NCI-H2171 (cell line): ENCODE measurements at places on chromosomes 6 and 20.

- no peak for DNase-seq
Measured at GRCh38 chr20:5033566-5033965, 32.3 kb upstream of the SLC23A2 start.

DNA sequence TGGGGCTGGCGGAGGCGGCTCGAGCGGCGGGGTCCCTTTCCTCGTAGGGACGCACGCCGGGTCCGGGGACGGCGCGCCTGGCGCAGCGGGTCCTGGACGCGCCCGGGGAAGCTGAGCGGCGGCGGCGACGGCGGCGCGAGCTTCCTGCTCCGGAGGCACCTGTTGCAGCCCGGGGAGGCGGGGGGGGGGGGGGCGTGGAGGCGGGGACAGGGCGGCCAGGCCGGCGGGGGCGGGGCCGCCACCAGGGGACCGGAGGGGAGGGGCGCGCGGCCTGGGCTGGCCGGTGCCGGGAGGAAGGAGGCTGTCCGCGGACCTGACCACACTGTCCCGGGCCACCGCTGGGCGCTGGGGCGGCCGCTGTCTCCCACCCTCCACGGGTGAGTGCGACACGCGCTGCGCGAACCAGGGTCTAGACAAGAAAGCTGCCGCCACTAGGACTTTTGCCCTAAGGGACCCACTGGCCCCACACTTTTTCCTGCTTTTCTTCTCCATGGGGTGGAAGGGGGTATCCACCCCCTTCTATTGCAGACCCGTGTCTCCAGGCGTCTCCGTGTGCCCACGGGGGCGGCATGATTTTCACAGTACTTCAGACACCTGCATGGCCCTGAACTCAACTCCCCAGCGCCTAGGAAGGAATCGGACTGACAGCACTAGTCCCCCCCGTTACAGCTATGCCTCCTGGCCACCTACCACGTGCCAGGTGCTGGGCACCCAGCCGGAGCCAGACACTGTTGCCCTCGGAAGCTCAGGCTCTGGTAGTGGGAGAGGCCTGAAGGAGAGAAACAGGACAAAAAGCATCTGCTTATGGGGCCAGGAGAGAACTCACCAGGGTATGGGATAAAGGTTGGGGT, at the start of gene NFATC2:
Gene NFATC2 (minus strand): TSS at position 149 of the 851 bp plus-strand sequence. CDS start 220 bp downstream, outside the sequence.
- peak; percentile 26 for DNase-seq

- no peak for DNase-seq
Measured at GRCh38 chr6:81818901-81819361, 66.5 kb upstream of the TENT5A start.

GRCh38 chr6:151698931-151699700, 108.4 kb upstream of the ESR1 start:
- DNase-seq, result no peak

DNA sequence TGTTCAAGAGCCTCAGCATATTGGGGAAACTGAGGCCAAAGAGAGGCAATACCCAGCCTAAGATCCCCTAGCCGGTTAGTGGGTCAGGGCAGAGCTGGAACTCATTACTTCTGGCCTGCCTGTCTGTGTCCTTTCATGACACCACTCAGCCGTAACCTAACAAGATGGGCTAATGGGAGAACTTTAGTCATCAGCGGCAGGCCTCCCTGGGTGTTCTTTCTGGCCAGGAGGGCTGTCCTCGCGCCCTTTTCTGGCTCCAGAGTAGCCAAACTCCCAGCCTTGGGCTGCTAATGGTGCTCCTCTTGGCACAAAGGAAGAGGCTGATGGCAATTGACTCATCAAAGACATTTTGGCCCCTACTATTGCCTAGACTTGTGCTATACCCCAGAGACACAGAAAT, 76.6 kb downstream of the NCR2 start:
- DNase-seq, result no peak

- DNase-seq, result no peak
Measured at GRCh38 chr20:9977629-9978028, 57.2 kb upstream of the ANKEF1 start.

- DNase-seq, result no peak
Measured at GRCh38 chr20:59300333-59301081, at the start of gene EDN3. Gene EDN3, plus strand, starts transcription at chr20:59300611. Its CDS starts 202 bp downstream, at chr20:59300813.

DNA sequence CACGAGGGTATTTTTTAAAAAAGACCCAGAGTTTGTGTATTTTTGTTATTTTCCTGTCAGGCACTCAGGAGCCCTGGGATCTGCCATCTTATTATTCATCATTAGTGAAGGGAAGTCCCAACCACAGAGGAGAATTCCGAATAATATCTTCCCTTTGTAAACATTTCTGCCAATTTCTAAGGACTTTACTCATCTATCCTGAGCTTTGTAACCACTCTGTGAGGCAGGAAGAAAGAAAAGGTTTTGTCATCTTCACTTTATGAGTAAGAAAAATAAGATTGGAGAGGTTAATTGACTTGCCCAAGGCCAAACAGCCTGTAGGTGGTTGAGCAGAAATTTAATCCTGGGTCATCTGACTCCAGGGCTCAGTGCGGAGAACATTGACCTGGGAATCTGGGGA, 23.0 kb upstream of the IYD start:
- DNase-seq, result no peak

DNA sequence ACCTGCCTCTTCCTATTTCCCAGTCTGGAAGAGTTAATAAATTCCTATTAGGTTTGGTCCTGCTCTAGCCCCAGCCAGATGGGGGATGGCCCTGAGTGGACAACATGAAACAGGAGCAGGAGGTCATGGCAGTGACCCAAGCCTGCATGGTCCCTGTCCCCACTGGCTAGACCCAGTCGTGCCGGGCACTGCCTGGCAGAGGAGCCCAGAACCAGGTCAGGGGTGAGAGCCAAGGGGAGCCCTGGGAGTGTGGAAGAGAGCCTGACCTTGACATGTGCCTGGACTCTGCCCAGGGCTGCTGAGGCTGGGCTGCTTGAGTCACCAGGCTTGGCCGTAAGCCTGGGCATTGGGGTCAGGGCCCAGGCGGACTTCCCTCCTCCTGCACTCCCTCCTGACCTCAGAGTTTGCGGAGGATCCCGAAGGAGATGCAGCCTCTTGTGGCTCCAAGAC, 3.6 kb downstream of the AVP start:
- DNase-seq, result no peak

DNA sequence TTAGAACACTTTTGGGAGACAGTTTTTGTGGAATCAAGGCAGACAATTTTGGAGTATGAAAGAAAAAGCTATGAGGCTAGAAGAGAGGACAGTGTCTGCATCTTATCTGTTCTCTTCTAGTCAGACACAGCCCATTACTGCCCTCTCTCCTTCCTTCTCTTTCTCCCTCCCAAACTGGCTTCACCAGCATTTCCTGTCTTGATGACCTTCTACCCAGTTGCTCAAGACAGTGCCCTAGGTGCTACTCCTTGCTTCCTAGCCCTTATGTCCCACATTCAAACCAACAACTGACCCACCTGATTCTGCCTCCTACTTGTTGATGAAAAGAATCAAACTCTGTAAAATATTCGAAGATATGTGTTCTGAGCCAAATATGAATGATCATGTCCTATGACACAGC, 116.4 kb upstream of the RIPOR2 start:
- DNase-seq, result no peak

- DNase-seq, result no peak
Measured at GRCh38 chr6:20876036-20876435, 341.8 kb downstream of the CDKAL1 start.

DNA sequence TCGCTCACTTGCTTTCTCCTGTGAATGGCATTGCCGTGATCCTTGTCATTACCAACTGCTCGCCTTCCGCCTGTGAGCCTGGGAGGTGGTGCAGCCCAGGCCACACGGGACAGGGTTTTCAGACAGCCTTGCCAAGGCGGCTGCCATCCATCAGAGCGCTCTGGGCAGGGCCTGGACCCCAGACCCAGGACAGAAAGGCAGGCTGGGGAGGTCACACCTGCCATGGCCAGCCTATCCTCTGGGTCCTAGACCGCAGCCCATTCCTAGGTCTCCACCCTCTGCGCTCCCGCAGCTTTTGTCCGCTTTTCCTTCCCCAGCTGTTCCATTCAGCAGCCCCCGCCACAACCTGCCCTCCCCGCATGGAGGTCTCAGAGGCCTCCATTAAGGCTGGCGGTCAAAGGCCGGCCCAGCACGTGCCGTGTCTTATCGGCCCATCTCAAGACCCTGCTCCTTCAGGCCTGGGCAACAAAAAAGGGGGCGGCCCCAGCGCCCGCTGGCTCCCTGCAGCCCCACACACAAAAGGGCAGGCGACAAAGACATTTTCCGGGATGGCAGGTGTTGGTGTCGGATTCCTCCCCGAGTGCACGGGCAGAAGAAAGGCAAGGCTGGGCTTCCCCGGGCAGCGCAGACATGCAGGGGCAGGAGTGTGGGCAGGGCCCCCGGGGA, 28.1 kb downstream of the INSM1 start:
- peak; percentile 88 for DNase-seq

- no peak for DNase-seq
Measured at GRCh38 chr6:51929934-51930574, 157.4 kb downstream of the PKHD1 start.

DNA sequence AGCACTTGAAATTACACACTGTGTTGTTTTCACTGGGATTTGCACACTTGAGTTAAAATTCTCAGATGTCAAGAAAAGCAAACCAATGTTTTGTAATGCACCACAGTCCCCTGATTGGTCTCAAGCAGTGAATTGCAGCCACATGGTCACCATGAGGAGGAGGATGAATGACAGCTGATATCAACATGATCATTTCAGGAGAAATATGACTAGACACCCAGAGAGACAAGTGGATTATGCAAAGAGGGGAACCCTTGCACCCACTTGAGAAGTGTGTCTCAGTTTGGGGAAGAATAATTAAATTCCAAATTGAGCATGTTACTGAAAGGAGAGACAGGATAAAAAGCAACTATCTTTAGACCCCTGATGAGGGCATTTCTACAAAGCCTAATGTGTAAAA, 69.3 kb downstream of the UST start:
- no peak for DNase-seq

DNA sequence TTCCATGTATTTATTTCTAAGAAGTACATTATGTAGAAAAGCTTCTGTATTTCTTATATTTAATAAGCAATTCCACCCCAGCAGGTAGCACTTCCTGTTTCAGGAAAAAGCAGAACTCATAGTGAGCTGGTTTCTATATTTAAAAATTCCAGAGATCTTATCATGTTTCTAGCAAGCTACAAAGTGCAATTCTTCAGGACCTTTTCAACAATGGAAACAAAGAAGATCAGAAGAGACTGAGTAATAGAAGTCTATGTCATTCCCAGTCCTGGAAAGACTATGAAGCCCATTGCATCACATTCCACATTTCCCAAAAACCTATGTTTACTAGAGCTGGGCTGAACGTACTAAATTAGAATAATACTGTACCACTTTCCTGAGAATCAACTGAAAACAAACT, 302.6 kb upstream of the NRSN1 start:
- DNase-seq, result no peak

DNA sequence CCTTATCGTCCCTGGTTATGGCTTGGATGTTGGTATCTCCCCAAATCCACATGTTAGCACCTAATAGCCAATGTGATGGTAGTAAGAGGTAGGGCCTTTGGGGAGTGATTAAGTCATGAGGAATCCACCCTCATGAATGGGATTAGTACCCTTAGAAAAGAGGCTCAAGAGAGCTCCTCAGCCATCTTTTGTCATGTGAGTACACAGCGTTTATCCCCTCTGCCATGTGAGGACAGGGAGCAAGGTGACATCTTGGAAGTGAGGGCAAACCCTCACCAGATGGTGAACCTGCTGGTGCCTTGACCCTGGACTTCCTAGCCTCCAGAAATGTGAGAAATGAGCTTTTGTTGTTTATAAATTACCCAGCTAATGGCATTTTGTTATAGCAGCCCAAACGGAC, 16.1 kb upstream of the SIRPB2 start:
- no peak for DNase-seq

DNA sequence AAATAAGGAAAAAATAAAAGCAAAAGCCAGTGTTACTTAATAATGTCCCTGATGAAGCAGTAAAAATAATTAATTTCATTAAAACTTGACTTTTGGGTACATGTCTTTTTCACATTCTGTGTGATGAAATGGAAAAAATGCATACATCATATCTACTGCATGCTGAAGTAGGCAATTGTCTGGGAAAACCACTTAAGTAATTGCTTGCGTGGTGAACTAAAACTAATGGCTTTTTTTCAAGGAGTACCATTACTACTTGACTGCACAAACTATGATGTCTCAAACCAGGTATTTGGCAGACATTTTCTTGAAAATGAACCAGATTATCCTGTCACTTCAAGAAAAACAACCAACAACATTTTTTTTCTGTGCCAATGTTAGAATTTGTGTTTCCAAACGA, 91.3 kb upstream of the AKIRIN2 start:
- DNase-seq, result no peak

- DNase-seq, result no peak
Measured at GRCh38 chr20:38841570-38841969, 36.1 kb downstream of the PPP1R16B start.

DNA sequence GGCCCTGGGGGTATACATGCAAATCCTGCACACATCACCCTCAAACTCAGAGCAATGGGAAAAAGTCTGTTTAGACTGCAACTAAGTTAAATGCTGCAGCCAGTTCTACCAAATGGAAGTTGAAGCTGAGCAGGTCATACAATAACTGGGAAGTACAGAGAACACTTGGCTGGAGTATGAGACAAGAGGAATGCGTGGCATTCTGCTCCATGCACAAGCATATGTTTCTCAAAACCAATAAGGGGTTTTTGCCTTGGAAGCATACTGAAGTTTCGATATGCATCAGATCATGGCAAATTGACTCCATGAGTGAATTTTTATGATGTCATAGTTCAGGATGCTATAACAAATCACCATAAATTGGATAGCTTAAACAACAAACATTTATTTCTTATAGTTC, 193.8 kb downstream of the COL12A1 start:
- DNase-seq, result no peak

- DNase-seq, result no peak
Measured at GRCh38 chr6:34025112-34025807, 120.6 kb downstream of the GRM4 start.

GRCh38 chr6:11009353-11009752, 34.8 kb downstream of the ELOVL2 start:
- DNase-seq, result no peak

DNA sequence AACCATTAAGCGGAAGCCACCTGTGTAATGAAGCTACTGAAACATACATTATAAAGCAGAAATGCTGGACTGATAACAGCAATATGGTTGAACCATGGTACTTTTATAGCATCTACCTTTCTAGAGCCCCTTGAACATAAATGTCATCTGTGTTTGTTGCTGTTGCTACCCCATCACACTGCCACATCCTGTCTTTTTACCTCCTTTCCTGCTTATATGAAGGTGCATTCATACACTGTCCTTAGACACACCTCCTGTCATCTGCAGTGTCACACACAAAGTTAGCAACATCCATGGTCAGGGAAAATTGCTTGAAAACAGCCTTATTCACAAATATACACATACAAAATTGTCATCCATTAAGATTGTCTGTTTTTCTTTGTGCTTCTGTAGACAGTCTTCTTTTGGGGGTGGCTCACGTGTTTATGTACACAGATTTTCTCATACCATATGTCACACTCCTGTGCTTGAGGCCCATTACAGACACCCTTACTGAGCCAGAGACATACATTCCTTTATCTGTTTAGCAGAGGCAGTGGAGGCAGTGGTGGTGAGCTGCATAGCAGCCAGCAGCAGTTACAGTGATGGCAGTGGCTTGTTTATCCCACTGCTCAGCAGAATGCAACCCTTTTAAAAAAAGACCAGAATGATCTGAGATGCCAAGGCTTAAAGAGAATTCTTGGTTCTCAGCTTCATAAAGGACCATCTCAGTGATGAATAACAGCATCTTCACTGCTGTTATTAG, 25.9 kb downstream of the C6orf62 start:
- DNase-seq, result no peak
